AG04450 (cell line): ENCODE measurements at places on chromosomes 13 and 19.

- DNase-seq = no peak
These were observed 16.5 kb downstream of the ZAR1L start for GRCh38 chr13:32298695-32299094.

GRCh38 chr13:102028868-102029267 lies 373.0 kb downstream of the FGF14 start:
- no peak for DNase-seq

DNA sequence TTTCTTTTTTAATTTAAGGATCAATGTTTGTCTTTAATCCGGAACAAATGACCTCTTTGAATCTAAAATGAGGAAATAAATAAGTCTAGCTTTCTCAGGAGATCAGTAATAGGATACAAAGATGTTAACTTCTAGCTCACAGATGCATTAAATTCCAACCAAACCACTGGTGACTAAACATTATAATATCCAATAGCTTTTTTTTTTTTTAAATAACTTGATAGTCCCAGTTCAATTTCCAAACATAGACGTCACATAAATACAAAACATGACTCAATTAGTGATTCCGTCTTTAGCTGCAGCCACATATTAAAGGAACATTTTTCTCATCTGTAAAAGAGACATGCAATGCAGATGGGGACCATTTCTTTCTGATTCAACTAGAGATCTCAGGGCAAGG lies 390.5 kb upstream of the PCDH9 start:
- peak; percentile 61 for DNase-seq

GRCh38 chr13:21235174-21235573 lies 58.7 kb downstream of the MRPL57 start:
- no peak for DNase-seq

DNA sequence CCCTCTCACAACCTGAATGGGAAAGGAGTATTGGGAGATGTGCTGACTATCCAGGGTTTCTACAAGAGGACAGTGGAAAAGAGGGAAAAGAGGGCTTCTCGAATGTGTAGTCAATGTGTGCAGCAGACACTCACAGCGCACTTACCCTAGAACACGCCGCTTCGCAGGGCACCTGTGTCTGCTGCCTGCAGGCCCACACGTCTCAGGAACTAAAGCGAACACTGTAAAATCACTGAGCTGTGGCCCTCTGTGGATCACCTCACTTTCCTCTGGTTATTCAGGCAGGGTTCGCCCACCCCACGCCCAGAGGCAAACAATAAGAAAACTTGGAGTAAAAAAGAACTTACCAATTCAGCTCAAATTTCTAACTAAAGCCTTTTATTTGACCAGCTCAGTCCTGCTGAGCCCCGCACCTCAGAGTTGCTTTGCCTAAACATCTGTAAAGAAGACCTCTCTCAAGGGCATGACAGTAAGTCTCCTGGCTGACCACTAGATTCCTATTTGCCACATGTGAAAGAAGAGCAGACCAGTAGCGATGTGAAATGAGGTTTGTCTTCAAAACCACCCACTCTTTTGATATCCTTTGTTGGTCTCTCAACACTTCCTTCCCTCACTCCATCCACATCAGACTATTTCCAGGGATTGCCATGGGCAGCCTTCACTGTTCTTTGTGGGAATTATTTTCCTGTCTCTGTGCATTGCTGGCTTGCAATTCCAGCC lies 19.3 kb upstream of the DOCK9 start:
- no peak for DNase-seq

- DNase-seq = no peak
These were observed 11.5 kb upstream of the COLGALT1 start for GRCh38 chr19:17543986-17544385.

- no peak for DNase-seq
These were observed at the start of gene NTF4 for GRCh38 chr19:49064768-49065611. NTF4 (minus strand) TSS chr19:49064818; CDS start chr19:49061997, 2,821 bp downstream.

DNA sequence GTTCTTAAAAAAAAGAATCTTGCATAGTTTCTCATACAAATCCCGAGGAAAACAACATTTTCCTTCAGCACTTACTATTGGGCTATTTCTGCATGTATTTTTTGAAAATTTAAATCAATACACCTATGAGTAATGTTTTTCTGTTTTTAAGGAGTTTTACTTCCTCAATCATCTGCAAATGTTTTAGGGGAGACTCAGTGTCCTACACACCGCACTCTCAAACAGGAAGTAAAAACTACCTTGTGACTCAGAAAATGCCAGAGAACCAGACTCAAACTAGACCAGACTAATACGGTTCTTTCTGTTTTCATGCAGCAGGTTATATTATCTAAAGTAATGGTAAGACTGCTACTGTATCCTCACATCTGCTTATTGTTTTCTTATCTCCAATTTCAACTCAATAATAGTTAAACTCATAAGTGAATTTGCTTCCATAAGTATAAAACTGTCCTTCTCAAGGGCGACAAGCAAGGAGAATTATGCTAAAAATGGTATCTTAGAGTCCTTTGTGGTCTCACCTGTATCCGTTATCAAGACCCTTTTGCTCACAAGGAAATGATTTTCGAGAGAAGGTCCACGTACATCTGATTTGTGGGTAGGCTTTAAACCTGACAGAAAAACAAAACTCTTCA lies 52.5 kb downstream of the FLT3 start:
- DNase-seq = no peak

DNA sequence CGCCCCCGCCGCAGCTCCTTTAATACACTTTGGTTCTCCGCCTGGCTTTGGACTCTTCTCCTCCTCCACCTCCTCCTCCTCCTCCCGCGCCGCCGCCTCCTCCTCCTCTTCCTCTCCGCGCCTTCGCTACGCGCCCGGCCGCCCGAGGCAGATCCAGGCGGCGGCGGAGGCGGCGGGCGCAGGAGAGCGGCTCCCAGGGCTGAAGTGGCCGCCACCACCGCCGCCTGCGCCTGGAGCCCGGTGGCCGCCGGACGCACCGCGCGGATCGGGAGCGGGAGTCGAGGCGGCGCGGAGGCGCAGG lies at the start of gene ZIC2:
Gene ZIC2 (plus strand): TSS at position 50 of the 301 bp plus-strand sequence. CDS start 281 bp downstream, outside the sequence.
- DNase-seq = no peak

DNA sequence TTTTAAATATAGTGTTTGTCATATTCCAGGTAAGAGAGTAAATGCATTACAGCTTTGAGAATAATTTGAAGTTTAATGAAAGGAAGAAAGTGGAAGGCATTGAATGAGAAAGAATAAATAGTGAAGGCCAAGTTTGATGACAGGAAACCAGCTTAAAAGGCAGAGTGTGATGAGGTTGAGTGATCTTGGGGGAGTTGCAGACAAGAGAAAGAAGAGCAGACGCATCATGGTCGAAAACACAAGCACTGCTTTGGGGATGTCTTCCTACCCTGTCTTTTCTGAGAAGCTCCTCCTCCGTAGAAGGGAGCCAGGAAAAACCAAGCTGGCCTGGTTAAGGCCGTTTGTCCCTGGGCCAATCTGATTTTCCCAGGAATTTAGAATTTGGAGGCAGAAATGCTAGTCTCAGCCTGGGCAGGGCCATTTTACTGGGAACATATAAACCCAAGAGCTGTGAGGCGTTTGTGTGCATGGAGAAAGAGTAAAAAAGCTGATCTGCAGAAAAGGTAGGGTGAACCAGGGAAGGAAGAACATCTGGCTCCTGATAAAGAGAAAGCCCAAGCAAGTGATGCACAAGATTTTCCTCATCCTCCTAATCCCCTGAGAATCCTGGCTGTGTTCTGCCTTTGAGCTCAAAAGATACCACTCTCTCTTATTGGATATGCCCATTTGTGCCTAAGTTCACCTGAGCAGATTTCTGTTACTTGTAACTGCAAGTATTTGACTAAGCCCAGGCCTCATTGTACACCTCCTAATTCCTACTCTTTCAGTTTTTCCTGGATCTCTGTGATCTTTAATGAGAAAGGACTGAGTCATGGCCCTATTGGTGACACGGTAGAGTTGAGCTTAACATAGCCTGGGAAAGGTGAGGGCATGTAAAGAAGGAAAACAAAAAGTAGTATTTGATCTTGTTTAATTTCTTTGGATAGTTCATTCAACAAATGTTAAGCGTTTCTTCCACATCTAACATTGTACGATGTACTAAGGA lies 80.0 kb downstream of the WDFY2 start:
- no peak for DNase-seq

DNA sequence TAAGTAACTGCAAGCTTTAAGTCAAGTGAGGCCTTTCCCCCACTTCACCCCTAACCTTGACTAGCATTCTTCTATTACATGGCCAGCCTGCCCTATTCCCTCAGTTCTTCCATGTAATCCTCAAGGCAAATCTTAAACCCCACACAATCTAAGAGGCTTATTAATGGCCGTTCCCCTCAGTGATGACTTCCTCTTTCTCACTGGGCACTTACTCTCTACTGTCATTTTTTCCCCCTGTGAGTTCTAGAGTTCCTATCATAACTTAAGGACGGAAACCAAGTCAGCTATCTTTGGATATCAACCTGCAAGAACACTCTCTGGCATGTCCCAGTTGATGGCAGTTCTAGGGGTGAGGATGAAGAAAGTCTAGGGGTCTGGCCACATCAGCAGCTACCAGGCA lies 131.2 kb downstream of the DCLK1 start:
- DNase-seq = no peak

- DNase-seq = no peak
These were observed 19.8 kb downstream of the MYO9B start for GRCh38 chr19:17095141-17095919.

DNA sequence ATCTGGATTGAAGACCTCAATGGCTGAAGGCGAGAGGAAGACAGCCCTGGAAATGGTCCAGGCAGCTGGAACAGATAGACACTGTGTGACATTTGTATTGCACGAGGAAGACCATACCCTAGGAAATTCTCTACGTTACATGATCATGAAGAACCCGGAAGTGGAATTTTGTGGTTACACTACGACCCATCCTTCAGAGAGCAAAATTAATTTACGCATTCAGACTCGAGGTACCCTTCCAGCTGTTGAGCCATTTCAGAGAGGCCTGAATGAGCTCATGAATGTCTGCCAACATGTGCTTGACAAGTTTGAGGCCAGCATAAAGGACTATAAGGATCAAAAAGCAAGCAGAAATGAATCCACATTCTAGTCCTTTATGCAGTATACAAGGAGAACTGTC lies 1.2 kb downstream of the POLR1D start:
- DNase-seq = no peak

DNA sequence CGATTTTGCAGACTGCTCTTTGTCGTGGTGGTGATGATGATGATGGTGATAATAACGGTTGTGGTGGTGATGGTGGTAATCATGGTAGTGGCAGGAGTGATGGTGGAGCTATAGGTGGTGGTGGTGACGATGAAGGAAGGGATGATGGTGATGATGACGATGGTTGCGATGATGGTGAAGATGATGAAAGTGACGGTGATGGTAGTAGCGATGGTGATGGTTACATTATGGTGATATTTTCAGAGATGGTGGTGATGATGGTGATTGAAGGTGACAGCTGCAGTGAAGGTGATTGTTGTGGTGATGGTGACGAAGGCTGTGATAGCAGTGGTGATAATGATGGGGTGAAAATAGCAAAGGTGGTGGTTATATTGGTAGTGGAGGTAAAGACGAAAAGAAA lies 2.1 kb upstream of the ADGRE3 start:
- no peak for DNase-seq

- no peak for DNase-seq
These were observed 2.6 kb downstream of the OR10H5 start for GRCh38 chr19:15790096-15790495.

DNA sequence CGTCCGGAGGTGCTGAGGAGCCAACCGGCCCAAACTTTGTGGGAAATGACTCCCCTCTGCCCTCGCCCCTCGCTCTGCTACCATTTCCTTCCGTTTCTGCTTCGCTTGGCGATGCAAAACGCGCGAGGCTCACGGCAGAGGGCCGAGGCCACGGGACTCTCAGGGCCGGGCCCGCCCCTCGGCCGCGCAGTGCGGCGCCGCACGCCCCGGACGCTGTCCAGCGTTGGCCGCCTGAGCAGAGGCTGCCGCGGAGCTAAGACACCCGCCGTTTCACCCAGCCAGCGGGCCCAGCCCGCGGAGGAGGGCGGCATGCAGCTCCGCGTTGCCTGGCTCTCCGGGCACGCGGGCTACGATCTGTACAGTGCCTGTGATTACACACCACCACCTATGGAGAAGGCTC lies 2.1 kb upstream of the ZNF578 start:
- DNase-seq = no peak

- DNase-seq = peak; percentile 72
These were observed 49.1 kb downstream of the LMO7 start for GRCh38 chr13:75685239-75685697.
